ENCODE measurements at places on chromosomes 1 and 21.

- DNase-seq, result no peak
Measured at GRCh38 chr21:30580132-30580531, 10.1 kb downstream of the KRTAP22-2 start.

DNA sequence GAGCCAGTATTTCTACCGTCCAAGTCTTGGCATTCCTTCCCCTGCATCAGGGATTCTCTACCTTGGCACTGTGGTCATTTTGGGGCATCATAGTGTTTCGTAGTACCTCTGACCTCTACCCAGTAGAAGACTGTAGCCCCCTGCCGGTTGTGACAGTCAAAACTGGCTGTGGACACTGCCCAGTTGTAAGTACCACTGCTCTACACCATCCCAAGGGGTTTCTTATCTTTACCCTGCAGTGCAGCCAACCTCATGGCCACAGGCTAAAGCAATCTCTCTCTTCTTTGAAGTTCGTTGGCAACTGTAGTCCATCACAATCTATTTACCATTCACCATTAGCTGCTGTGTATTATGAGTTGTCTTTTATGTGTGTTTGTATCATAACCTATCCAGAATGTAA lies 29.3 kb upstream of the ERO1B start:
- no peak for DNase-seq

- no peak for DNase-seq
Measured at GRCh38 chr21:38273745-38274542, 17.2 kb downstream of the KCNJ15 start.

DNA sequence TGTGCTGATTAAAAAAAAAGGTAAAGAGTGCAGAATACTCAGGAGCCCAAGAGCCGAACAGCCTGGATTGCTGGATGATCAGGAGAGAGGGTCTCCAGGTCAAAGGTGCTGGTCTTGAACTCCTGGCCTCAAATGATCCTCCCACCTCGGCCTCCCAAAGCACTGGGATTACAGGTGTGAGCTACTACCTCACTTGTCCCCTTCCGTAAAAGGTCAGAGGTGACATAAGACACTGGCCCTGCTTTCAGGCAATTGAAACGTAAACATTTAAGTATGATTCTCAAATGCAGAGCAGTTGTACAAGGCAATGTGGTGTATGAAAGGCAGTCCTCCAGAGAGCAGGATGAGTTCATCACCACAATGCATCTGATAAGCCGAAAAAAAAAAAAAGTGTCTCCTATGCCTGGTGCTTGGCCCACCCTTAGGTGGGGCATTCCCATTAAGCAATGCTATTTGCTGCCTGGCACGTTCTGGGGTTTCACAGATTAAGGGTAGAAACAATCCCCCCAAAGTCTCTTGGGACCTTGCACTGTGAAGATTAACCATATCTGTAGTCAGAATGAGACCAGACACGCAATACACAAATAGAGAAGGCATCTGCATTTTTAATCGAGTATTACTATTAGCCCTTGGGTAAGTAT lies 47.7 kb downstream of the PARP1 start:
- no peak for DNase-seq

DNA sequence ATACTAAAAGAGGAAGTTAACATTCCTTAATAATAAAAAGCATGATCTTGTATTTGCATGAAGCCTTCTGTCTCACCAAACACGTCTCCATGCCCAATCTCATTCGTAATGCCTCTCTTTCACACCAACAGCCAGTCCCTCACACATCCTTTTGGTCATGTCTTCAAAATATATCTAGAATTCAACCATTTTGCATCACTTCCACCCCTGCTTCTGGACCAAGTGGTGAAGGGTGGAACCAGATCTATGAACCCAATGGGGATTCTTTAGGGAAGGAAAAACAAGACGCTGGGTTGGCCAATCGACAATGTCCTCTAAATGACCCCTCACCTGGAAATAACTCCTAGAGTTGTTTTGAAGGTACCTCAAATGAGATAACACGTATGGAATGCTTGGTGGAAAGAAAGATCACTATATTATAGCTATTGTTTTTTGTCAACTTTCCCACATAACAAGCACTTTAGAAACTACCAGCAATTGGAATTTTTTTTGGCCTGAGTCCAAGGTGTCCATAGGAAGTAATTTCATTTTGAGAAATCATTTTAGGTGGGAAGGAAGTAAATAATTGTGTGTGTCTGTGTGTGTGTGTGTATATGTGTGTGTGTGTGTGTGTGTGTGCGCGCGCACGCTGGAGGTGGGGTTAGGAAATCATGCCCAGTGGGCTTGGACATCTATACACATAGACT lies at the start of gene KCNA10:
Gene KCNA10, minus strand, starts transcription at position 51 of the 686 bp plus-strand sequence. CDS start 388 bp downstream, outside the sequence.
- DNase-seq, result no peak

- DNase-seq, result no peak
Measured at GRCh38 chr1:198068285-198068684, 88.5 kb upstream of the NEK7 start.

DNA sequence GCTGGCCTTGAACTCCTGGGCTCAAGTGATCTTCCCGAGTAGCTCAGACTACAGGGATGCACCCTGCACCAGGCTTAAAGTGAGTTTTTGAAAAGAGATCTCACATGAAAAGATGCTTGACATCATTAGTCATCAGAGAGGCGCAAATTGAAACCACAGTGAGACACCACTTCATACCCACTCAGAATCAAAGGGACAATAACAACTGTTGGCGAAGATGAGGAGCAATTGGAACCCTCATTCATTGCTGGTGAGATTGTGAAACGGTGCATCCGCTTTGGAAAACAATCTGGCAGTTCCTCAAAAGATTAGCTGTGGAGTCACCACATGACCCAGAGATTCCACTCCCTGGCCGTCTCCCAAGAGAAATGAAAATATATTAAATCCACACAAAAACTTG lies 122.3 kb downstream of the PGBD5 start:
- DNase-seq, result no peak

GRCh38 chr21:42063191-42063570 lies 7.9 kb upstream of the UMODL1 start:
- no peak for DNase-seq

DNA sequence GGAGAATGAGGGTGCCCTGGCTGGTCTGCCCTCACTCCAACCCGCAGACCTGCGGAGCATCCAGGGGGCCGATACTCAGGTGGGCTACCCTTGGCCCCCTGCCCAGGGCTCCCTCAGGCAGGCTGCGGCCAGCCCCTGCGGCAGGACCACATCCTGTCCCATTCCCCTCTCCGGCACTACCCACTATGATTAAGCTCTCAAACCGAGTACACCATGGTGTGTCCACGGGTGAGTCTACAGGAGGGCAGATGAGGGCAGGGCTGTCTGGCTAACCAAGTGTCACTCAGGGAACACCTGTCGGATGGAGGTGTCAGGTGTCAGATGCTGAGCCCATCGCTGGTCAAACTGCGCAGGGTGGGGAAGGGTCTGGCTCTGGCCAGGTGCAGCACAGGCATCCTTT lies 47.2 kb downstream of the SLC66A1 start:
- no peak for DNase-seq

- DNase-seq, result no peak
Measured at GRCh38 chr1:13812456-13813397, 112.7 kb downstream of the PRDM2 start.

DNA sequence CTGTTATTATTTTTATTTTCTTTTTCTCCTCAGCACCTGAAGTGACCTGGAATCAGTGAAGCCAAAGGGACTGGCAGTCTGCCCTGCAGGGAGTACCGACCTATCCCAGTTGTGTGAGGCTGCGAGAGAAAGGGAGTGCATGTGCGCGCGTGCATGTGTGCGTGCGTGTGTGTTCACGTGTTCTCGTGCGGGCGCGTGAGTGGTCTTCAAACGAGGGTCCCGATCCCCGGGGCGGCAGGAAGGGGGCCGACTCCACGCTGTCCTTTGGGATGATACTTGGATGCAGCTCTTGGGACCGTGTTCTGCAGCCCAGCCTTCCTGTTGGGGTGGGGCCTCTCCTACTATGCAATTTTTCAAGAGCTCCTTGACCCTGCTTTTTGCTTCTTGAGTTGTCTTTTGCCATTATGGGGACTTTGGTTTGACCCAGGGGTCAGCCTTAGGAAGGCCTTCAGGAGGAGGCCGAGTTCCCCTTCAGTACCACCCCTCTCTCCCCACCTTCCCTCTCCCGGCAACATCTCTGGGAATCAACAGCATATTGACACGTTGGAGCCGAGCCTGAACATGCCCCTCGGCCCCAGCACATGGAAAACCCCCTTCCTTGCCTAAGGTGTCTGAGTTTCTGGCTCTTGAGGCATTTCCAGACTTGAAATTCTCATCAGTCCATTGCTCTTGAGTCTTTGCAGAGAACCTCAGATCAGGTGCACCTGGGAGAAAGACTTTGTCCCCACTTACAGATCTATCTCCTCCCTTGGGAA lies 123.3 kb downstream of the PRDM2 start:
- DNase-seq, result no peak

- DNase-seq, result no peak
Measured at GRCh38 chr1:234863551-234863971, 253.6 kb upstream of the IRF2BP2 start.

GRCh38 chr1:164263540-164263939 lies 295.4 kb upstream of the PBX1 start:
- DNase-seq, result no peak

GRCh38 chr1:44496541-44497171 lies 91.6 kb downstream of the RNF220 start:
- DNase-seq, result no peak

DNA sequence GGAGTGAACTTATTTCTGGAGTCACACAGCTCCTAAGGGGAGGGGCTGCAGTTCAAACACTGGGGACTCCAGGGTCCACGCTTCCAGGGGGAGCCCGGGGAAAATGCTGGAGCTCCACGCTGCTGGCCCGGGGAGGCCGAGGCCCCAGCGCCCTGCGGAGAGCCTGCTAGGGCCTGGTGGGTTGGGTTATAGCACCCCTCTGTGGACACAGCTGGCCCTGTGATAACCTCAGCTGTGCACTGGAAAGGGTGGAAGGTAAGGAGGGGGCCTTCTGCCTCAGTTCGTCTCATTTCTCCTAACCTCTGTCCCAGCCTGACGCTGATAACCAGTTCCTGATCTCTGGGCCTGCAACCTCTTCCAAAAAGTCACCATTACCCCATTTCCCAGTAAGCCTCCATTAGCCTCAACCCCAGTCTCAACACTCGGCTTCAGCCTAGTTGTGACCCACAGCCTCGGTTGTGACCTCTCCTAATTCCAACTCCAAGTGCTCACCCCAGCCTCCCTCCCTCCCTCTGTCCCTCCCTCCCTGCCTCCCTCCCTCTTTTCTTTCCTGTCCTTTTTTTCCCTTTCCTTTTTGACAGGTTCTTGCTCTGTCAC lies 7.1 kb downstream of the NBL1 start:
- DNase-seq, result peak; percentile 56

GRCh38 chr1:218659911-218660677 lies 315.0 kb downstream of the TGFB2 start:
- DNase-seq, result no peak

DNA sequence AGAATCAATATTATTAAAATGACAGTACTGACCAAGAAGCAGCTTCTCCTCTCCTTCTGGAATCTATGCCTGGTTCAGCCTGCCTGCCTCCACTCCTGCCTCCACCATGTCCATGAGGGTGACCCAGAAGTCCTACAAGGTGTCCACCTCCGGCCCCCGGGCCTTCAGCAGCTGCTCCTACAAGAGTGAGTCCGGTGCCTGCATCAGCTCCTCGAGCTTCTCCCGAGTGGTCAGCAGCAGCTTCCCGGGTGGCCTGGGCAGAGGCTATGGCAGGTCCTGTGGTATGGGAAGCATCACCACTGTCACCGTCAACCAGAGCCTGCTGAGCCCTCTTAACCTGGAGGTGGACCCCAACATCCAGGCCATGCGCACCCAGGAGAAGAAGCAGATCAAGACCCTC lies 822.4 kb upstream of the NEGR1 start:
- no peak for DNase-seq

DNA sequence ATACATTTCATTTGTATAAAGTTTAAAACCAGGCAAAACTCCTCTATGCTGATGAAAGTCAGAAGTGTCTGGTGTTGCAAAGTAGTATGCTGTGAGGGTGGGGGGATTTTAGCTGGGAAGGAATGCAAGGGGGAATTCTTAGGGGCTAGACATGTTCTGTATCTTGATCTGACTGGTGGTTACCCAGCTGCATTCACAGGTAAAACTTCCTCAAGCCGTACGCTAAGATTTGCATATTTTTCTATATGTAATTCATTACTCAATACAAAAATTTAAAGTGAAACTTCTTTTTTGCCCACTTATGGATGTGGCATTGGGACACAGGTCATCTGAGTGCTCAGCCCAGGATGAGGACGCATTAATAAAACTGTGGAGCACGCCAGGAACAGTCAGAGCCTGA lies 323.3 kb downstream of the PAPPA2 start:
- no peak for DNase-seq

GRCh38 chr21:42509244-42509643 lies 4.4 kb upstream of the SLC37A1 start:
- no peak for DNase-seq

GRCh38 chr1:8378981-8379470 lies 61.1 kb downstream of the SLC45A1 start:
- DNase-seq, result no peak

- DNase-seq, result peak; percentile 25
Measured at GRCh38 chr1:58755468-58755872, 28.4 kb downstream of the JUN start.

DNA sequence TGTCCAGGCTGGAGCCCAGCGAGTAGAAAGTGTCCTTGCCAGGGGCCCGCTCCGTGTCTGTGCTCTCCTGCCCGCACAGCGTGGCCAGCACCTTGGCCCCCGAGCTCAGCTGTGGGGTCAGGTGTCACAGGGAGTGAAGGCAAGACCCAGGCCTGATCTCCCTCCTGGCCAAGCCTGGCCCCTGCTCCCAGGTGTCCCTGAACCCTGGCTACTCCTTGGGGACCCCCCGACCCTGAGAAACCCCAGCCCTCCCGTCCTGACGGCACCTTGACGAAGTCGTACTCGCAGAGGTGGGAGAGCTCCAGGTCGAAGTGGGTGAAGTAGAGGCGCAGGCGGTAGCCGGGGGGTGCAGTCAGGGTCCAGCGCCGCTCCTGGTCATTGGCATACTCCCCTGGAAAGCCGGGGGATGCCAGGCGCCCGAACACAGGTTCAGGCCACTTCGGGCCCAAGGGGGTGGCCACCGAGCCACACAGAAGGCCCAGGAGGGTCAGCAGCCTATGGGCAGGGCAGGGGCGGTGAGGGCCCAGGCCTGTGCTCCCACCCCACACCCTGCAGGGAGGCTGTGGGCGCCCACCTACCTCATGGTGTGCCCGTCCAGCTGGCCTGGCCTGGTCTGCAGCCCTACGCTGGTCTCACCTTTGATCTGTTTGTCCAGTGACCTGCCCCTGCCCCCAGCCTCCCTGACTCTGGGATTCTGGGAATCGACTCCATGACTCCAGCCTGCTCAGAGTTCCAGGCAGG lies at the start of gene MASP2:
Gene MASP2, minus strand, starts transcription at position 615 of the 741 bp plus-strand sequence. Its CDS starts 32 bp downstream, at position 583.
- DNase-seq, result no peak
